ENCODE measurements at places on chromosomes 2 and 18. TPM values are rescaled to one million over a fixed set of nuclear protein-coding genes. Genes with fewer than 3 reads are reported as not detected.

Gene DQX1
- total RNA-seq: 0.28 TPM

Gene IFIH1
- total RNA-seq: 9.1 TPM

Gene CAVIN2
- 26.6 TPM for total RNA-seq

Gene RIT2
- 18.4 TPM for total RNA-seq

- DNase-seq: no peak
- no peak overlapping the region for H3K4me3 ChIP-seq
- H3K4me1 ChIP-seq: no peaks in the 10 kb centered on the region
- H3K27ac ChIP-seq: no peak overlapping the region
- H3K27me3 ChIP-seq: no peaks in the 10 kb centered on the region
Measured at GRCh38 chr2:187093771-187094412, 244.9 kb upstream of the ZSWIM2 start.

Gene TEKT4
- total RNA-seq: 0.69 TPM

Gene LYPD6
- total RNA-seq: 42.6 TPM

GRCh38 chr2:112018846-112019245 is 36.2 kb upstream of the TMEM87B start:
- H3K27ac ChIP-seq: no peak overlapping the region
- DNase-seq: no peak
- no peaks in the 10 kb centered on the region for H3K27me3 ChIP-seq

Gene TMEM185B
- total RNA-seq: 17.2 TPM

DNA sequence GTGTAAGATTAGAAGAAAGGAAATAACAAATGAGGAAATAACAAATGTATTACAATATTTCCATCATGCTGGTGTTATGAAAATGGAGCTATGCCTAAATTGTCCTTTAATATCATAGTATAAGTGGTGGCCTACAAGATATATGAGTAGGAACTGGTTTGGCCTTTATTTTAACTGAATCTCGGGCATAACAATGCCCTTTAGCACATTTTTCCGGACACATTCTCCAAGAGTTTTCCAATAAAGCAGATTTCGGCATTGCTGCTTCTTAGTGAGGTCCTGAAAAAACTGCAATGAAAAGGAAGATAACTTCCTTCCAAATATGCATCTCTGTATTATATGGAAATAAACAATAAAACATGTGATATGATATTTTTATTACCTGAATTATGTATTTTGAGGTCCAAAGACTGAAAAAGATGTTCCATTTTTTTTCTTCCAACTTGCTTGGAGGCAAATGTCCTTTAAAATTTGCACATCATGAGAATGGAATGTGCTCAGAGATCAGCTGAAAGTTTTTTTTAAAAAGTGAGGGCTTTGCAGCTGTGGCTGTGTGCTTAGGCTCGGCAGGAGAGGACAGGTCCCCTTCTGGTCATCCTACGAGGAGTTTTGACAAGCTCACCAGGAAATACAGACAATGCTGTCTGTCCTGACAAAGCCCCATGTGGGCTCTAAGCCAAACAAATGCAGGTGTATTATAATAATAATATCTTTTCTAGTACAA is 132.3 kb upstream of the RND3 start:
- no peaks in the 10 kb centered on the region for H3K27me3 ChIP-seq
- H3K27ac ChIP-seq: no peak overlapping the region
- no peak overlapping the region for H3K4me3 ChIP-seq

DNA sequence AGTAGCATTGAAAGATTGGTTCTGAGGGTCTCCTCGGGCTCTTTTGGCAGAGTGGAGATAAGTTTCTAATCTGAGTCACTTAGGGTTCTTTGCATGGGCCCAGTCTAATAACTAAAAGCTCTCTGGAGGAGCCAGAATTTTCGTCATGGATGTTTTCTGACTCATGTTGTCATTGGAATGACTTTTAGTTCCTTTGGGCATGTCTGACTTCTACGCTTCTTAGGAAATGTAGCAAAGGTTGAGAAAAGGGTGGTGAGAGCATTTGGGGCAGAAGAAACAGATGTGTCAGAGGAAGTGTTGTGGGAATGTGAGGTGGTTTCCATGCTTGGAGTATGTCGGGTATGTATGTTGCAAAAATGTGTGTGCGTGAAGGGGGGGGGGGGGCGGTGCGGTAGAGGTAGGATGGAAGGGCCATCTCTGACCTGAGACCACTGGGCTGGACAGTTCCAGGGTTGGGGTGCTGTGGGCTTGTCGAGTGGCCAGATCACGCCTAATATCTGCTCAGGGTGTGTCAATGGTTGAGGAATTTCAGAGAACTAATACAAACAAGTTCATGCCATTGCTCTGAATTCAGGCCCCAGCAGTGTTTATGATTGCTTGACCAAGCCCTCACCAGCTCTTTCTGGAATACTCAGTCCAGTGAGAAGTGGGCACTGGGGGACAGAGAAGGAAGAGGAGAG is 26.9 kb downstream of the KLHL29 start:
- no peak overlapping the region for H3K27ac ChIP-seq
- H3K27me3 ChIP-seq: no peaks in the 10 kb centered on the region
- H3K36me3 ChIP-seq: no peaks in the 10 kb centered on the region
- peaks cover 9% of the 10 kb centered on the region for H3K4me1 ChIP-seq
- DNase-seq: no peak

DNA sequence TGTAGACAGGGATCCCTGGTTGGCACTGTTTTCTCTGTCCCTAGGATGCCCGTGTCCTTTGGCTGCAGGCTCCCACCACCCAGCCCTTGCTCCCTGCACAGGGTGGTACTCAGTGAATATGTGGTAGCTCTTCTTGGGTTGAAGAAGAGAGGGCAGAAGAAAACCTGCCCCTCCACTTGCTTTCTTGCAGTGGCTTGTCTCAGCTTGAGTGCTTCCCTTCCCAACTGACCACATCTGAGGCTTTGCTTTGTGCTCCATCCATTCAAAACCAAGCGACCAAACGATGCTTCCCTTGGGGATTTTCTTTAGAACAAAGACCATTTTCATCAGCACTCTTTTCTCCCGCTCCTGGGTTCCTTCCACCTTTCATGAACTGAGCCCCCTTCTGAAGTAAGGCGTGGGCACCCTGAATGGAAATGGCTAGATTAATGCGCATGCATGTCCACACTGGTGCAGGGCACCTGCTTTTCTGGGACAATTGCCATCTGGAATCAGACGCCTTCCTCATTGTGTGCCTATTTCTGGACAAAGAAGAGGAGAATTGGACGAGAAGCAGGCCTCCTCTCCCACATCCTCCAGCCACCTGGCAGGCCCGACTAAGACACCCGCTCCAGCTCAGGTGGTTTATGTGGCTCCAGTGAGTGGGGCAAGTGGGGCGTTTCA is 59.1 kb downstream of the ARL4C start:
- H3K36me3 ChIP-seq: no peaks in the 10 kb centered on the region
- peak; percentile 25 for DNase-seq
- H3K27me3 ChIP-seq: no peaks in the 10 kb centered on the region

DNA sequence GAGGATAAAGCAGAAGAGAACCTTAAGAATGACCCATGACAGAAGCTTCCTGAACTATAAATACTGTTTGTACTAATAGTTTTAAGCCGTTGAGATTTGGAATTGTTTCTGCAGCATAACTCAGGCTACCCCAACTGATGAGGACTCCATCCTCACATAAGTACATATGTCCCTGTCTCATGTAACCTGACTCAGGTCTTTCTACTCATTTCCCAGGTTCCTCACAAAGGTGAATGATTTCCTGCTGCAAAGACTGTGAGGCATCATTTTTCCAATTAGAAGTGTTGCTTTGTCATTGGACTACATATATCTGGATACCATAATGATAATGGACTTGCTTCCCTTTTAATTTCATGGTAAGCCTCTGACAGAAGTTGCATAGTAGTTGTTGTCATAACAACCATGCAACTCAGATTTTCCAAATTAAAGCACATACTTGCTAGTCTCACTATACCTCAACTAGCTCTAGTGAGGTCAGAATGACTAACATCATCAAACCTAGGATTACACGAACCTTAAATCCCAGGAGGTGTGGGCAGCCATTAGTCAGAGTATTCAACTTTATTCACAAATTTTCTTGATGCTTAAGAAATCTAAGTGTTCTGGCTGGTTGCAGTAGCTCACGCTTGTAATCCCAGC is 38.0 kb upstream of the NEDD4L start:
- H3K4me3 ChIP-seq: no peak overlapping the region
- H3K27ac ChIP-seq: no peak overlapping the region
- no peaks in the 10 kb centered on the region for H3K36me3 ChIP-seq
- H3K4me1 ChIP-seq: no peaks in the 10 kb centered on the region
- DNase-seq: no peak

DNA sequence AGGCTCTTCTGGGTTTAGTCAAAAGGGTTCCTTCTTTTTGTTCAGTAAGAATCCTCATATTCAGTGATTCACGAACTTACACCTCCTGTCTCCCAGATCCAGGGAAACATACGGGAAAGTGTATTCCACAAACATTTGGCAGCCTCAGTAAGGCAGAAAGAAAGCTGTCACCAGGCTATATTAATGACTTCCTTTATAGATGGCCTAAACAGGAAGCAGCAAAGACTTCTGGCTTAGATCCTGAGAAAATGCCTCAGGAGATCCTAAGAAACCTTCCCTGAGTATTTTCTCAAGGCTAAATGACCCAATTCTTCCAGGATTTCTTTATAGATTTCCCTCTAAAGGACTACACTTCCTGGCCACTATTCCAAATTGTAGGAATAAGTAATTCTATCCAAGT is 1995.5 kb upstream of the CELF4 start:
- H3K27ac ChIP-seq: no peak overlapping the region
- H3K4me1 ChIP-seq: no peaks in the 10 kb centered on the region

Gene WDR75
- total RNA-seq: 44.6 TPM

DNA sequence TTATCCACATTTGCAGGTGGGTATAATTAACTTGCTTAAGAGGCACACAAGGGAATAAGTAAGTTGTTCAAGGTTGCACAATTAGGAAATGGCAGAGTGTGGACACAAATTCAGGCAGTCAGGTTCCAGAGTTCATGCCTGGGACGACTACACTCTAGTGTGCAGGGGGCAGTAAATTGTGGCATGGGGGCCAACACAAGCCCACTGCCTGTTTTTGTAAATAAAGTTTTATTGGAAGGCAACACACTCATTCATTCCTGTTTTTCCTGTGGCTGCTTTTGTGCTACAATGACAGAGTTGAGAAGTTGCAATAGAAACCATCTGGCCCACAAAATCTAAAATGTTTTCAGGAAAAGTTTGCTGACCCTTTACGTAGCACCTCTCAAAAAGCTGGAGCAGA is 41.4 kb downstream of the XDH start:
- no peak overlapping the region for H3K4me3 ChIP-seq
- no peaks in the 10 kb centered on the region for H3K27me3 ChIP-seq
- no peaks in the 10 kb centered on the region for H3K4me1 ChIP-seq
